Osteocyte (in vitro differentiated cells): ENCODE measurements at places on chromosomes 2 and 18.

DNA sequence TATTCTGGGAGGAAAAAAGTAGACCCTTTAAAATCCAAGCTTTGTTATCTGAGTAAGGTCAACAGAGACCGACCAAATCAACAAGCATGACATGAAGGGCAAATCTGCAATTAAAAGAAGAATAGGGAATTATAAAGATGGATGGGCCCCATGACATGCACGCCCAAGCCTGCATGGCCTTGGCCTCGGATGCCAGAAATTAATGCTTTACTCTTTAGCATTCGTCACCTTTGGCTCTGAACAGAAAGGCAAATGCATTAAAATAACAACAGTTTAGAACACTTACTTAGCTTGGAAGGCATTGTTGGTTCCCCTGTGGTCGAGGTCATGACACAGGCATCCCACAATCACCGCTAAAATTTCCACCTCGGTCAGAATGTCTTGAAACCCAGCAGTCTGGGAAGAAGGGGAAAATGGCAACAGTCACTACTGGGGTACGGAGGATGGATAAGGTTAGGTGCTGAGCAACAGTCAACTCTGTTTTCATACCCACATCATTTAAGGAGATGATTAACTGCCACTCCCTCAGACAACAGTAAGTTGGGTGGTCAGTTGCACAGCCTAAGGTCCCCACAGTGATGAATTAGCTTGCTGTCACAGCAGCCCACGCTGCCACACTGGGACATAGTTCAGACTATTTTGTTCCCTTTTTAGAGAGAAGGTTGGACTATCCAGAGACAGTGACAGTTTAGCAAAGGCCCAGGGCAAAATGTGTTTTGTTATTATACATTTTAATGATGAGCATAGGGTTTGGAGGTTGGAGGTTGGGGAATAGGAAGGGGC, 319.1 kb downstream of the AGPS start:
- DNase-seq: no peak

- DNase-seq: no peak
Observed at GRCh38 chr2:69026026-69026425, 13.0 kb downstream of the ANTXR1 start.

GRCh38 chr18:9522952-9523351, 47.6 kb downstream of the RALBP1 start:
- no peak for DNase-seq

- DNase-seq: no peak
Observed at GRCh38 chr2:7348761-7349160, 431.5 kb downstream of the RNF144A start.

DNA sequence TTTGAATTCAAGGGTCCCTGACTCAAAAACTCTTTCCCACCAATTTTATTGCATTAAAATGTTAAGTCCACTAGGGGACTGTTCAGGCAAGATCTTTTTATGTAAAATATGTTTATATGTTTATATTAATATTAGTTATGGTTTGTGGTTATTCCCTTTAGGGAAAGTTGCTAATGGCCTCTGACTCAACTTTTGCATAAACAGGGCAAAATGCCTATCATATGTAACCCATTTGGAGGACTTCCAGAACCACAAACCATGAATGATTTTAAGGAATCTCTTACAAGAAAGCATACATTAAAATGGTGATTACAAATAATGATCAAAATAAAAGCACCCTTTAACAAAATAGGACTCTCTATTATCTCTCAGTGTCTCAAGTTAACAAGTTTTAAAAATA, 1484.5 kb upstream of the ZEB2 start:
- DNase-seq: no peak
